ENCODE measurements at places on chromosomes 6 and 20.

GRCh38 chr6:85460921-85461797 lies 11.3 kb downstream of the NT5E start:
- DNase-seq = no peak

- peak; percentile 58 for DNase-seq
Measured at GRCh38 chr20:46132705-46133120, 14.6 kb downstream of the CD40 start.

DNA sequence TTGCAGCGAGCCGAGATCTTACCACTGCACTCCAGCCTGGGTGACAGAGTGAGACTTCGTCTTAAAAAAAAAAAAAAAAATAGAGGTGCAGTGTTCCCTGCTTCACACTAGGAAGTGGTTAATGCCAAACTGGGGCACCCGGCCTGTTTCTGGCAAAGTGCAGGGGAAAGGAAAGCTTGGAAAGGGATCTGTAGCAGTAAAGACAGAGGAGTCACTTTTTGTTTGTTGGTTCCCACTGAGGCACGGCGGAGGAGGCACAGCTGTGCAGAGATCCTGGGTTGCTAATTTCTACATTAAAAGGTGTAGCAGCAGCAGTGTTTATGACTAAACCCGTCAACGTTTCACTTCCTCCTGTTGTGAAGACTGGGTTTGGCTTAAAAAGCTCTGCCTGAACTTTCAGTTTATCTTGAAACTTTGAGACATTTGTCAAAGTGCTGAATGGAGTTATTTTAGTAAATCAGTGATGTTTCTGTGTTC lies 125.6 kb downstream of the CARMIL1 start:
- DNase-seq = no peak

DNA sequence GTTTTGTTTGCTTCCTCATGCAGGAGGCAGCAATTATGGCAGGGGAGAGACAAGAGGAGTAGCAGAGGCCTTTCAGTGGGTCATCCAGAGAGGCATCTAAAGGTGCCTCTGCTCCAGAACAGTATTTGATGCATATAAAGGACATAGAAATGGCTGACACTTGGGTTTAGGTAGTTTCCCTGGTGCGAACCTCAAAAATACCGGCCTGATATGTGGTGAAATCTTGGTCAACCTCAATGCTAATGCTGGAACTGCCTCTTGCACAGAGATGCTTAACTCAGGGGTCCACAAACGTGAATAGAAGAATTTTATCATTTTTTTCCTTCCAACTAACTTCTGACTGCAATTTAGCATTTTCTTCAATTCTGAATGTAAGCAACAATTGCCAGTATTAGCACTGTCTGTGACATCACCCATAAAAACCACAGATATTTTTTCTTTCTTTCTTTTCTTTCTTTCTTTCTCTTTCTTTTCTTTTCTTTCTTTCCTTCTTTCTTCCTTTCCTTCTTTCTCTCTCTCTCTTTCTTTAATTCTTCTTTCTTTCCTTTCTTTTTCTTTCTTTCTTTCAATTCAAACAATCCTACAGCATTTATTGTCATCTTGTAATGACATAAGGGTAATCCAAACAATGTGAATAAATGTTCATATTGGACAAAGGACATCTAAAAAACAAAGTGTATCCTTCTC lies 180.0 kb upstream of the UST start:
- no peak for DNase-seq

DNA sequence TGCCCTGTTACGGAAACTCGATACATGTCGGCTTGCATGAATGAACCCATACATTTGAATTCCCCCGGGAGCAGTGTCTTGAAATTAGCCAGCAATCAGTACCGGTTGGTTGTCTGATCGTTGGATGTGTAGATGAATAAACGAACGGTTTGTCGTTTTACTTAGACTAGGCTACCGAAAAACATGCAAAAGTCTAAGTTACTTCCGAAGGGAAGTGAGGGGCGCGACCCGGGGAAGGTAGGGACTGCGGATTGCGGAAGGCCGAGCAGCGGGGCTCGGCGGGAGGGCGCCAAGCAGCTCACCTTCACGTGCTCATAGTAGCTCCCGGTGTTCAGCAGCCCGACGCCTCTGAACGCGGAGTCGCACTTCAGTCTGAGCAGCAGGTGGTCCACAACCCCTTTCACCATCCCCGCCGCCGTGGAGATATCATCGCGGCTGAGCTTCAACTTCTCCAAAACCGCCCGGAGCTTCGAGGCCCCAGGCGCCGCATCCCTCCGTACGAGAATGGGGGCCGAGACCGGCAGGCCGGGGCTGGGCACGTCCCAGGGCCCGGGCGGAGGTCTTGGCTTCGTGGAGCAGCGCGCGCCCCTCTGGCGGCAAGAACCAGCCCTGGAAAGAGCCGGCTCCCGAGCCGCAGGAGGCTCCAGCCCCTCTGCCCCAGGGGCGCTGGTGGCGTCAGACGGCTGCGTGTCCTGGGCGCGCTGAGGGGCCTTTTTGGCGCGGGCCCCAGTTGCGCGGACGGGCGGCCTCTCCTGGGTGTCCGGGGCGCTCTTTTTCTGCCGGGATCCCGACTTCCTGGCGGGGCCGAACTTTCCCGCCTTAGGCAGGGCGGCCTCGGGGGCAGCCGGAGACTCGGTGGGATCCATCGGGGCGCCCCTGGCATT lies 632 bp downstream of the CGAS start:
- peak; percentile 13 for DNase-seq

DNA sequence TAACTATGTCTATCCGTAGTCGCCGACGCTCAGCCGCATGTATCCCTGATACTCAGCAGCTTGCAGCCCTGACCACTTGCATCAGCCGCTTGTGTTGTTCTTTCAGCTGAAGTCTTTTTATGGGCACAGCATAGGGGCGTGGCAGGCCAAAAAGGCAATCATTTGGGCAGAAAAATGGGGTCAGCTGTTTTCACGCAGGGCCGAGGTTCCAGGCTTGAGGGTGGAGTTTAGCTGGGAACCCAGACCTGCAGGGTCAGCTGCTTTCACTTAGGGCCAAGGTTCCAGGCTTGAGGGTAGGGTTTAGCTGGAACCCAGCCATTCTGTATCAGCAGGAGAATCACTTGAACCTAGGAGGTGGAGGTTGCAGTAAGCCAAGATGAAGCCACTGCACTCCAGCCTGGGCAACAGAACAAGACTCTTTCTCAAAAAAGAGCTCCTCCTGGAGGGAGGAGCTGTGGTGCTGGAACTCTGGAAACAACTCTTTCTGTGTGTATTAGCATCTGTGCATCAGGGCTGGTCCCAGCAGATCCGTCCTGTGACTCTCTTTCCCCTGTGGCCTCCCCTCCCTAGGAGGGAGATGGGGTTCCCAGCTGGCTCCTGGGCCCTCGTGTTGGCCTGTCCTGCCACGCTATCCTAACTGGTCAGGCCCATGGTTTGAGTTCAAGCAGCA lies 56.9 kb upstream of the PRND start:
- DNase-seq = no peak

- DNase-seq = no peak
Measured at GRCh38 chr6:21026576-21027273, 492.5 kb downstream of the CDKAL1 start.

Data from hypothalamus (tissue), 51 donors.